Aorta (tissue), 5 donors: ENCODE measurements at places on chromosomes 1 and 21.

DNA sequence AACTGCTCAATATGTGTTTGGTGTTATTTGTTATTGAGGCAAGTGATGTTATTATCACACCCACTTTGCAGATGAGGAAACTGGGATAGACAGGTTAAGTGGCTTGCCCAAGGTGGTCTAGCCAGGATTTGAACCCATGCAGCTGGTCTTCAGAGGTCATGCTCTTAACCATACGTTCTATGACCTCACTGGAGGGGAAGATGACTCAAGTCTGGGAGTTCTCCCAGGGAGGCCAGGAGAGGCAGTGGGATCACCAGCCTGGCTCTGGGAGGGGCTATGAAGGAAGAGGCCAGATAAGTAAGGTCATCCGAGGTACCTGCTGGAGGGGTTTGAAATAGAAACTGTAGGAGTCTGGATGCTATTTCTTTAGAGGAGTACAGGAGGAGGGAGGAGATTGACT is 95.3 kb downstream of the NAV1 start:
- H3K36me3 ChIP-seq = no peaks in the 10 kb centered on the region
- H3K4me3 ChIP-seq = no peak overlapping the region
- peaks cover 13% of the 10 kb centered on the region for H3K4me1 ChIP-seq
- no peak overlapping the region for H3K27ac ChIP-seq
- H3K27me3 ChIP-seq = no peaks in the 10 kb centered on the region

GRCh38 chr1:61077676-61078541 is 4.5 kb upstream of the NFIA start:
- peak overlapping the region; percentile 33 for H3K27ac ChIP-seq
- H3K4me1 ChIP-seq = no peaks in the 10 kb centered on the region
- H3K27me3 ChIP-seq = no peaks in the 10 kb centered on the region
- peak overlapping the region; percentile 46 for H3K4me3 ChIP-seq
- H3K36me3 ChIP-seq = no peaks in the 10 kb centered on the region
- peak; percentile 96 for DNase-seq

DNA sequence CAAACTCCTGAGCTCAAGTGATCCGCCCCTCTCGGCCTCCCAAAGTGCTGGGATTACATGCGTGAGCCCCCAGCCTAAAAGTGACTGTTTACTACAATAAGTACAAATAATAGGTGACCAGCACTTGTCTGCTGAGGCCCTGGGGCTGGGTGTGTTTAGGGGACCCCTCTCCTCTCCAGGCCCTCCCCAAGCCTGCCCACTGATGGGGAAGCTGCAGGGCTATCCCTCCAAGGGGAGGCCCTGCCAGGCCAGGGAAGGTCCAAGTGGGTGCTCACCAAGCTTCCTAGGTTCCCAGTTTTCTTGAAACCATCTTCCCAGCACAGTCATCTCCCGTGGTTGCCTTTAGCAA is 60.7 kb downstream of the H3-3A start:
- DNase-seq = peak; percentile 50
- no peaks in the 10 kb centered on the region for H3K27me3 ChIP-seq
- no peak overlapping the region for H3K27ac ChIP-seq
- no peaks in the 10 kb centered on the region for H3K36me3 ChIP-seq
- H3K4me3 ChIP-seq = no peak overlapping the region
- no peaks in the 10 kb centered on the region for H3K4me1 ChIP-seq

DNA sequence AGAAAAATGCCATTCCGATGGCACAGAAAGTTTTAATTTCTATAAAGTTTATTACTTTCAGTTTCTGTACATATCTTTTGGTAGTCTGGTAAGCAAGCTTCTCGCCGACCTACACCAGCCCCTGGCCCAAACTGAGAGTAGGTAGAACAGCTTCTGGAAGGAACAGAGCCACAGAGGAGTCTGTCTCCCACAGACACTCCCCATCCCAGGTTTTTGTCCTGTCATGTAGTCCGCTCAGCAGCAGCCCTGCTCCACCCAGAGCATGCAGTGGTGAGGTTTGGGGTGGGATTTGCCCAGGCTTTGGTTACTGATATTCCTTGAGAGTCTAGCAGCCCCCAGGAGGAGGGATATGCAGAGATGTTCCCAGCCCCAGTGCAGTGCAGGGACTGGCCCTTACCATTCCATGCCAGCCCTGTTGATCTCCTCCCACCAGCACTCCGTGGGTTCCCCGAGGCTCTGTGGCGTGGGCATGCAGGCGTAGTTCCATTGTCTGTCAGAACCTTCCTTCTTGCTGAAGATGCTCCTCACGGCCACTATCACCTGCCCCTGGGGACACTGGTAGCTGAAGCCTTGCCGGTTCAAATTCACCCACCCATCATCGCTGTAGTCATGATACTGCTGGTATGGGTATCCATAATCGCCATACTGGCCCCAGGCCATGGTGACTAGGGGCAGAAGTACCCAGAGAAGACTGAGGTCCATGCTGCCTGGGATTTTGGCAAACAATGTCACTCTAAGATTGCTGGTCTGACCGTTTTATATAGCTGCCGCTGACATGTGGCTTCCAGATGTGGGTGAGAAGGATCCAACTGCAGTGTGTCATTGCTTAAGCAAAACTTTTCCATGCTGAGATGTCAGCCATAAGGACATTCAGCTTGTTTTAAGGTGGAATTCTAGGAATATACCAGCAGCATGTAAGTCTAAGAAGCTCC is at the start of gene DPT:
Gene DPT, minus strand, starts transcription at position 734 of the 932 bp plus-strand sequence. Its CDS starts 32 bp downstream, at position 702.
- H3K27me3 ChIP-seq = no peaks in the 10 kb centered on the region
- peak within 1 kb of the TSS; percentile 12 for H3K4me3 ChIP-seq
- no peaks in the 10 kb centered on the region for H3K4me1 ChIP-seq

DNA sequence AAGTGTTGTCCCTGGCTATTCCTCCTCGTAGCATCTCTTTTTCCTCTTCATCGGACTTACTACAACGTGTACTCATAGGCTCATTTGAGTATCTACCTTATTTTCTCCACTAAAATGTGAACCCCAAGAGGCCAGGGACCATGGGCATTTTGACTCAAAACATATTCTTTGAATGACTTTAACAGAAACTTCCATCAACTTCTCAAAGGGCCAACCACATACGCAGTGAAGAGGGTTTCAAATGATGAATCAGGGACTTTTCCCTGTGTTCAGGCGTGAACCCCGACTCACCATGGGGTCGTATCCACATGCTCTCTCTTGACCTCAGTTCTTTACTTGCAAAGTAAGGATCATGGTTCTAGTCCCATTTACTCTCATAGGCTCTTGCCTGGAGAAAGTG is 20.2 kb upstream of the GPR137B start:
- no peaks in the 10 kb centered on the region for H3K27me3 ChIP-seq
- no peak overlapping the region for H3K4me3 ChIP-seq
- no peaks in the 10 kb centered on the region for H3K36me3 ChIP-seq
- no peak overlapping the region for H3K27ac ChIP-seq

- no peaks in the 10 kb centered on the region for H3K4me1 ChIP-seq
- H3K27ac ChIP-seq = no peak overlapping the region
- DNase-seq = no peak
- no peaks in the 10 kb centered on the region for H3K27me3 ChIP-seq
Observed at GRCh38 chr1:223188618-223189356, 45.7 kb upstream of the TLR5 start.

- no peaks in the 10 kb centered on the region for H3K4me1 ChIP-seq
- no peak for DNase-seq
- H3K4me3 ChIP-seq = no peak overlapping the region
- no peaks in the 10 kb centered on the region for H3K27me3 ChIP-seq
Observed at GRCh38 chr1:169949139-169949538, 55.4 kb upstream of the SCYL3 start.

DNA sequence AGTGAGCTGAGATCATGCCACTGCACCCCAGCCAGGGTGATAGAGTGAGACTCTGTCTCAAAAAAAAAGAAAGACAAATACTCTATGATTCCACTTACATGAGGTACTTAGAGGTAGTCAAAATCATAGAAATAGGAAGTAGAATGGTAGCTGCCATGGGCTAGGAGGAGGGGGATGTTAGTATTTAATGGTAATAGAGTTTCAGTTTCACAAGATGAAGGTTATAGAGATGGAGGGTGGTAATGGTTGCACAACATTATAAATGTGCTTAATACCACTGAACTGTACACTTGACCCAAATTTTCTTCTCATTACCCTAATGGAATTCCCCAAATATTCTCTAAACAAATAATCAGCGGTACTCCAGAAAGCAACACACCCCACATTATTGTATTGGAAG is 12.8 kb downstream of the EIF2B3 start:
- H3K4me3 ChIP-seq = no peak overlapping the region
- no peaks in the 10 kb centered on the region for H3K36me3 ChIP-seq
- no peak overlapping the region for H3K27ac ChIP-seq
- no peaks in the 10 kb centered on the region for H3K27me3 ChIP-seq
- DNase-seq = no peak

- H3K4me1 ChIP-seq = no peaks in the 10 kb centered on the region
- peaks cover 10% of the 10 kb centered on the region for H3K36me3 ChIP-seq
- H3K27ac ChIP-seq = no peak overlapping the region
- no peaks in the 10 kb centered on the region for H3K27me3 ChIP-seq
- no peak for DNase-seq
Observed at GRCh38 chr1:46013581-46013980, 118.8 kb downstream of the PIK3R3 start.

DNA sequence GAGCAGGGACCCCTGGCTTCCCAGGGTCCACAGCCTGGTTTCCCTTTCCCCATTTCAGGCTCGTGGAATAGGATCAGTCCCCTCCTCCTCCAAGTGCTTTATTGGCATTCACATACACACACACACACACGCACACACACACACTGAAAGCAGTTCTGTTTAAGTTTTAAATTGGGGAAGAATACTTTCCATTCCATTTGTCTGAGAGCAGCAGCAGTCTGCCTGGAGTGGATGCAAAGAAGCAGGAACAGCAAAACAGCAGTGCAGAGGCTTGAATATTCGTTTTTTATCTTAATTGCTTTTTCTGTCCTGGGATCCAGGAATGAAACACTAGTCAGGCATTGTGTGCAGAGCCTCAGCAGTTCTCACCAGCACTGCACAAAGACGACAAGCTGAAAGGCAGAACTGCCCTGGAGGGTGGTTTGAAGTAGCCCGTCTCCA is 7.1 kb downstream of the CYB561D1 start:
- H3K27me3 ChIP-seq = no peaks in the 10 kb centered on the region
- no peak overlapping the region for H3K4me3 ChIP-seq
- H3K27ac ChIP-seq = no peak overlapping the region

- H3K27me3 ChIP-seq = no peaks in the 10 kb centered on the region
- no peaks in the 10 kb centered on the region for H3K4me1 ChIP-seq
- no peak overlapping the region for H3K4me3 ChIP-seq
- H3K27ac ChIP-seq = no peak overlapping the region
- no peak for DNase-seq
- H3K36me3 ChIP-seq = no peaks in the 10 kb centered on the region
Observed at GRCh38 chr1:63124666-63125191, 197.6 kb upstream of the FOXD3 start.

GRCh38 chr1:179663810-179664209 is 72.2 kb downstream of the TDRD5 start:
- H3K4me1 ChIP-seq = no peaks in the 10 kb centered on the region
- no peaks in the 10 kb centered on the region for H3K36me3 ChIP-seq
- H3K27ac ChIP-seq = no peak overlapping the region
- DNase-seq = no peak
- H3K27me3 ChIP-seq = no peaks in the 10 kb centered on the region
- no peak overlapping the region for H3K4me3 ChIP-seq

DNA sequence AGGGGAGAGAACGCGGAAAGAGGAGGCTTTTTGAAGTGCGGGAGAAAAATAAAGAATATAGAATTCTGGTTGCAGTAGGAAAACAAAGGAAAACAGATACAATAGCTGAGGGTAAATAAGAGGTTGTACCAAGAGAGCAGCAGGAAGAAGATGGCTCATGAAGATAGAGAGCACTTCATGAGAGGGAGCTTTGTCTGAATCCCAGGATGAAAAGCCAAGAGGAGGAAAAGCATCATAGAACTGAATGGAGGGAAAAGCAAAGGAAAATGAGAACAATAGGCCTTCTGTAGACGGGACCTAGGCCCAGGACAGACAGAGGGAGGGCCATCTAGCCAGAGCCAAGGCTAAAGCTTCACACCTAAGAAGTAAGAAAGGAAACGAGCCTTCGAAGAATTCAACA is 49.5 kb downstream of the ATP6V1G3 start:
- DNase-seq = no peak
- H3K4me3 ChIP-seq = no peak overlapping the region
- no peak overlapping the region for H3K27ac ChIP-seq
- no peaks in the 10 kb centered on the region for H3K27me3 ChIP-seq
- no peaks in the 10 kb centered on the region for H3K36me3 ChIP-seq
- no peaks in the 10 kb centered on the region for H3K4me1 ChIP-seq

GRCh38 chr21:27246741-27247140 is 279.9 kb upstream of the ADAMTS5 start:
- no peaks in the 10 kb centered on the region for H3K4me1 ChIP-seq
- no peaks in the 10 kb centered on the region for H3K27me3 ChIP-seq
- DNase-seq = no peak
- no peak overlapping the region for H3K4me3 ChIP-seq

GRCh38 chr1:72521659-72522058 is 239.3 kb upstream of the NEGR1 start:
- H3K4me3 ChIP-seq = no peak overlapping the region
- H3K36me3 ChIP-seq = no peaks in the 10 kb centered on the region
- no peak overlapping the region for H3K27ac ChIP-seq
- H3K4me1 ChIP-seq = no peaks in the 10 kb centered on the region
- no peak for DNase-seq
- no peaks in the 10 kb centered on the region for H3K27me3 ChIP-seq

- no peaks in the 10 kb centered on the region for H3K4me1 ChIP-seq
- peaks cover 4% of the 10 kb centered on the region for H3K36me3 ChIP-seq
- no peaks in the 10 kb centered on the region for H3K27me3 ChIP-seq
Observed at GRCh38 chr1:203744075-203744972, 20.7 kb upstream of the LAX1 start.

DNA sequence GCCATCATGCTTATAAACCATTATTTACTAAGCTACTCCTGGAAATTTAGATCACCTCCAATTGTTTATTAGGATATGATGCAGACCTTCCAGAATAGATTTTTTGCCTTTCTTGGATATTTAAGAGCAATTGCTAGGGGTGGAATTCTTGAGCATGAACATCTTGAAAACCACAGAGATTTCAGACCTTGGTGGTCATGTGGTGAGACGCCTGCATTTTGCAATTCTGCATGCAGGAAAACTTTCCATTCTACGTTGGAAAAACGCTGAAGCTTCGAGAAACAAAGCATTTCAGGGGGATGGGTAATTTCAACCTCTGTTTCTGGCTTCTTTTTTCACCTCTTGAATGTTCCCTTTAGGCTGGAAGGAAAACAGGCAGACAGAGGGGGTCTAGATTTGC is 596.3 kb downstream of the KIF26B start:
- H3K27me3 ChIP-seq = no peaks in the 10 kb centered on the region
- H3K4me1 ChIP-seq = no peaks in the 10 kb centered on the region
- no peak overlapping the region for H3K27ac ChIP-seq
- peaks cover 3% of the 10 kb centered on the region for H3K36me3 ChIP-seq
- DNase-seq = no peak

DNA sequence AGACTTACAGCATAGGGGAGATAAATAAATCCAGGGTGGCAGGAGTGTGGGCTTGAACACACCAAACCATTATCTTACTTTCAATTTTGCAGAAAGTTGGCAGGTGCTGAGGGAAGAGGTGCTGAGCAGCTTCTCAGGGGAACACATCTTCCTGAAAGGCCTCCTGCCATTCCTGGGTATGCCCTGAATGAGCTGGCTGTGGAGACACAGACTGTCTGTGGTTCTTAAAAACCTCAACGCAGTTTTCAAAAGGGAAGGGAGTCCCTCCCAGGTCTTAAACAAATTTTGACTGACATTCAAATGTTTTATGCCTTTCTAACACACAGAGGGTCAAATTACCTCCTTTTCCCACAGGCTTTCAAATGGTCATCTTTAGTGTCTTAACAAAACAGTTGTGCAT is 166.9 kb downstream of the TNFSF18 start:
- no peaks in the 10 kb centered on the region for H3K36me3 ChIP-seq
- no peak overlapping the region for H3K27ac ChIP-seq
- DNase-seq = no peak
- H3K27me3 ChIP-seq = no peaks in the 10 kb centered on the region
- no peak overlapping the region for H3K4me3 ChIP-seq
